Caudate nucleus (tissue), 63 donors: ENCODE measurements at places on chromosomes 2 and 18.
A peak's percentile ranks its signal among the peaks of the same experiment; 100 is the strongest.

GRCh38 chr2:238369591-238370040, 49.3 kb downstream of the TRAF3IP1 start:
- no peak for DNase-seq

GRCh38 chr18:24491927-24492834, 31.7 kb downstream of the HRH4 start:
- DNase-seq: no peak

- DNase-seq: no peak
Measured at GRCh38 chr18:35775887-35776286, 194.3 kb downstream of the GALNT1 start.

DNA sequence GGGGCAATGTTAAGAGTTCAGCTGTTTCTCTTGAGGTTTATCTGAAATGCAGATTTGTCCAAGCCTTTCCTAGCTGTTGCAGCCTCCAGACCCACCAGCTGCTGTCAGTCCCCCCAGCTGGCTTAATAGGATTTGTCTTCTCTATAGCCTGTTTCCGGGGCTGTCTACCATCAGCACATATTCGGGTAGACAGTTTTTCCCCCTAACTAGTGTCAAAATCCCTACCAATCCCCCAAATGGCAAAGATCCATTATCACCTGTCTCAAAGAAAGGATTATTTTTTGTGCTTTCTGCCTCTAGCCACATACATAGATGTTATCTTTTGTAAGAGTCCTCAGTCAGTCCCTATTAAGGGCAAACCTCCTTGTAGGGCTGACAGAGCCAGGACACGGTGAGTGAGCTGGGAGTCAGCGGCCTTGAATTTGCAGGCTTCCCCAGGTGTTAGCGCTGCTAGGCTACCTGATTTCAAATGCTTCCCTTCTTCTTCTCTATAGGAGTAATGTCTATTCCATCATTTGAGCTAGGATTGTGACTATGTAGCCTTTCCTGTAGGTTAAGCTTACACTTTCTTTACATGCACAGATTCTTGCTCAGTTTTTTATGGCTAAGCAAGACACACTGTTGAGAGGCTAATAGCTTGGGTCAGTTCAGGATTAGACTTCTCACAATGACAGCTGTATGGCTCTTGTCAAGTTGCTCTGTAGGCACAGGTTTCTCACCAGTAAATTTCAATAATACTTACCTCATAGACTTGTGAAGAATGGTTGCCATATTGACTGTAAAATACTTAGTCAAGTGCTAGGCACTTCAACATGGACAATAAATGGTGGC, 171.1 kb upstream of the UNC80 start:
- no peak for DNase-seq

DNA sequence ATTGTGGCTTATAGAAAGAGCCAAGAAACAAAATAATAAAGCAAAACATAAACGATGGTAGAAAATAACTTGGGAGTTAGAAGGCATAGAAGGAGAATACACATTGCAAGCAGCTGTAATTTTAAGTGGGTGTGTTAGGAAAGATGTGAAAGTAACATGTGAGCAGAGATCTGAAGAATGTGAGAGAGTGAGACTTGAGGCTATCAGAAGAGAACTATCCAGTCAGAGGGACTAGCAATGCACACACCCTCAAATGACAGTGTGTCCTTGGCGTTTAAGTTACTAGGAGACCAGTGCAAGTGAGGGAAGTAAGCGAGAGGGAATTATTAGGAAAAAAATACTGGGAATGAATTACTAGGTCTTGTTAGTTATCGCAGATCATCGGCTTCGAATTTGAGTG, 304.9 kb downstream of the DSEL start:
- DNase-seq: no peak

GRCh38 chr2:230589025-230589424, 123.6 kb upstream of the CAB39 start:
- no peak for DNase-seq

GRCh38 chr2:212845941-212846340, 305.5 kb downstream of the IKZF2 start:
- DNase-seq: no peak

DNA sequence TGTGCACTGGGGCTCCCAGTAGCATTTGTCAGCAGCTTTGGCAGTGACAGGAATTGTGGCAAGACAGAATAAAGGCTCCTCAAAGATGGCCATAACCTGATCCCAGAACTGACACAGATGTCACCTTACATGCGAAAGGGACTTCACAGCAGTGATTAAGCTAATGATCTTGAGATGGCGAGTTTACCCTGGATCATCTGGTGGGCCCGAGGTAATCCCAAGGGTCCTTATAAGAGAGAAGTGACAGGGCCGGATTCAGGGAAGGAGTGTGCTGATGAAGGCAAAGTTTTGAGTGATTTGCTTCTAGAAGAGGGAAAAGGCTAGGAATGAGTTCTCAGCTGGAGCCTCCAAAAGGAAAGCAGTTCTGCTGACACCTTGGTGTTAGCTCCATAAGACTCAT, 333.9 kb downstream of the LPIN1 start:
- DNase-seq: no peak

GRCh38 chr2:30147715-30148610, 1.2 kb downstream of the YPEL5 start:
- DNase-seq: peak; percentile 27

DNA sequence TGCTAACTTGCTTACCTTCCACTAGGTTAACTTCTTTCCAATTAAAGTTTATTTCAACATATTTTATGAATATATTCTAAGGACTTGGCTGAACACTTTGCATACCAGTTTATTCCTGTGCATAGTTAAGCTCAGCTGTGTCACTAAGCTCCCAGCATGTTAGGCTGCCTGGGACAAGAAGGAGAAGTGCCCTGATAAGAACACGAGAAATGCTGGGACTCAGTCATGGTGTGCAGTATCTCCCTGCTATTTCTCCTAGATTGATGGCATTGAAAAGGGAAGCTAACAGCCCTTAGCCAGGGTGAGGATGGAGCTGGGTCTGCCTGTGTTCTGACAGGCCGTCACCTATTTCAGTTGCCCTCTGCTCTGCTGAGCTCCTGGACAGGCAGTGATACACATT, 164.3 kb downstream of the TRABD2A start:
- DNase-seq: no peak

DNA sequence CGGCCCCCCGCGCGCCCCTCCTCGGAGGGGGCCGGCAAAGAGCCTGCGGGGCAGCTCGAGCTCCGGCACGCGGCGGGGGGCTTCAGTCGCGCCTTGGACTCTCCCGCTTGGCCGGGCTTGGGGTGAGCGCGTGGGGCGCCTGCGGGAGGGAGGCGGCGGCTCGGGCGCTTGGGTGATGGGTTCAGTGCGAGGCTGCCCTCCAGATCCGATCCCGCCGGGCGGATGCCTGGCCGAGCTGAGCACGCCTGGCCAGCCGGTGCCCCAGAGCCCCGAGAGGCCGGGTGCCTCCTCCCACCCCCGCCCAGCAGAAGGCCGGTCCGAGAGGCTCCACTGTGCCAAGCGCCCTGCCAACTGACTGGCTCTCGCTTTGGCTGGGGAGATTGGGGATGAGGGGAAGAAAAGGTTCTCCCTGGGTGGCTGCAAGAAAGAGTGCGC, 273 bp upstream of the NXPH2 start:
- DNase-seq: no peak

GRCh38 chr2:207515671-207516070, 14.1 kb upstream of the CREB1 start:
- DNase-seq: no peak

DNA sequence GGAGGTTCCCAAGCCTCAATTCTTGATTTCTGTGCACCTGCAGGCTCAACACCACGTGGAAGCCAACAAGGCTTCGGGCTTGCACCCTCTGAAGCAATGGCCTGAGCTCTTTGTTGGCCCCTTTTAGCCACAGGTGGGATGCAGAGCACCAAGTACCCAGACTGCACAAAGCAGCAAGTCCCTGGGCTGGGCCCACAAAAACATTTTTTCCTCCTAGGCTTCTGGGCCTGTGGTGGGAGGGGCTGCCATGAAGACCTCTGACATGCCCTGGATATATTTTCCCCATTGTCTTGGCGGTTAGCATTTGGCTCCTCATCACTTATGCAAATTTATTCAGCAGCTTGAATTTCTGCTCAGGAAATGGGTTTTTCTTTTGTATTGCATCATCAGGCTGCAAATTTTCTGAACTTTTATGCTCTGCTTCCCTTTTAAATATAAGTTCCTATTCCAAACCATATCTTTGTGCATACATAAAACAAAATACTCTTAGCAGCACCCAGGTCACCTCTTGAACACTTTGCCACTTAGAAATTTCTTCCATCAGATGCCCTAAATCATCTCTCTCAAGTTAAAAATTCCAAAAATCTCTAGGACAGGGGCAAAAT, 9.0 kb upstream of the MATN3 start:
- no peak for DNase-seq

DNA sequence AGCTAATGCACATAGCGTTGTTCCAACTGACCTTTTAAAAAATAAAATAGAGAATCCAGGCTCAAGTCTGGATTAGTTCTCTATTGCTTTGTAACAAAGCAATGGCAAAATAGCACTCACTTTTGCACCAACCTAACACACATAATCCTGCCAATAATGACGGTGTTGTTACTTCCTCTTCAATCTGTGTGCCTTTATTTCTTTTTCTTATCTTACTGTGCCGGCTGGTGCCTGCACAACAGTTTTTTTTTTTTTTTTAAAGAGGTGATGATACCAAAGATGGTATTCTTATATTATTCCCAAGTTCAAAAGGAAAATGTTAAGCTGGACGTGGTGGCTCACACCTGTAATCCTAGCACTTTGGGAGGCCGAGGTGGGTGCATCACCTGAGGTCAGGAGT, 3.4 kb downstream of the PLB1 start:
- DNase-seq: no peak

- DNase-seq: no peak
Measured at GRCh38 chr2:30636311-30636710, 170.9 kb downstream of the CAPN13 start.

DNA sequence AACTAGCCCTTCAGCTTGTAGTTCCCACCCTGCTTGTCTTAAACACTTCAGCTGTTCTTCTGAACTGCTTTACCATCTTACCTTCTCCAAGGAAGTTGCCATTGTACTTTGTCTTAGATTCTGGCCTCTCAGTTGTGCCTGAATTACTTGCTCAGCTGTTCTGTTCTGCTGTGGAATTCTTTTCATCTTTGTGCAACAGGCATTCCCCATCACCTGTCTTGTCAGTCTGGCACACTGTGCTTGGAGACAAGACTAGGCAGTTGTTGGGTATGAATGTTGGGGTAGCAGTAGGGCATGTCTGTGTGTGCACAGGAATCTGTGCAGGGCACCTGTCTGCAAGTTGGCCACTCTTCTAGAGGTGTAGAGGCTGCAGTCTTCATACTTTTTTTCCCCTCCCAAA, 38.7 kb downstream of the PHLPP1 start:
- no peak for DNase-seq

- no peak for DNase-seq
Measured at GRCh38 chr2:181554061-181554830, 97.1 kb downstream of the ITGA4 start.

GRCh38 chr18:79678665-79679551, 695 bp upstream of the CTDP1 start:
- DNase-seq: peak; percentile 99

GRCh38 chr18:48826806-48827205, 124.0 kb downstream of the SMAD7 start:
- no peak for DNase-seq

DNA sequence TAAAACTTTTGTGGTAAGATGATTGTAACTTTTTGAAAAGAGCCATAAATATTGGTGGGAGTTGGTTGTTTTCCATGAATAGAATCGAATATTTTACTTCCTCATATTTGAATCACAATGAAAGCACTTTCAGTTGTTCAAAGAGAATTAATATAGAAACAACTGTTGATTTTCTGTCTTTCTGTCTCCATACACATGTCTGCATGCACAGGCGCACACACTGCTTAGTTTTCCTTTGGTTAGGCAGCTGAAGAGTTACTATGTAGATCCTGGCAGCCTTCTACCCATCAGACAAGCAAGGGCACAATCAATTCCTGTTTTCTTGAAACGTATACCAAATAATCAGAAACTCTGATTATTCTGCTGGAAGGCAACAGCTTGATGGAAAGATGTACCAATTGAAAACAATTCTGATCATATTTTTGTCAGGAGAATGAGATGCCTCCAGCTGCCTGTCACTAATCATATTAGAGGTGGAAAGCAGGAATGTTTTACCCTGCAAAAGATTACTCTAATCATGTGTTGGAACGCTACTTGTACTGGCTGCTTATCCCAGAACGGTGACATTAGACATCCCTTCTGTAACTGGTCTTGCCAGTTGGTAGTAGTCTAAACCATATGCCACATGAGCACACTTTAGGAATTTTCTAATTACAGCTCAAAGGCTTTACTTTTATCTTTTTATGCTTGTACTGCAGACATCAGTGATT, 24.0 kb downstream of the SPATS2L start:
- no peak for DNase-seq

DNA sequence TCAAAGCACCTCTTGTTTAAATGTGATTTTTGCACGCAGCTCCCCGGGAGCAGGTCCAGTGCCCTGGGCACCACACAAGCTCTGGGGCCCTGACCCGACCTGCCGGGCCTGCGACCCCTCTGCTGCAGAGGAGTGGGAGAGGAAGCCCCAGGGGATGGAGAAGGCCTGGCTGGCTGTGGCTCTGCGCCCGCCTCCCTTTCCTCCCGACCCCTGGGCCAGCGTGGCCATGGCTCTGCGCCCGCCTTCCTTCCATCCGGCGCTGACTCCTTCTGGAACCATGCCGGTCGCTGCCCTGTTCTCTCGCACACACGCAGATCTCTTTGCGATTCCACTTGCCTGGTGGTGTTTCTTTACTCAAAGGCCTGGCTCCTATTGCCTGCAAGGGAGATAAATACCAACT, 166.5 kb upstream of the SALL3 start:
- no peak for DNase-seq

GRCh38 chr2:40332191-40332826, 119.6 kb downstream of the SLC8A1 start:
- no peak for DNase-seq

- no peak for DNase-seq
Measured at GRCh38 chr2:166167449-166167848, 39.6 kb upstream of the SCN1A start.

DNA sequence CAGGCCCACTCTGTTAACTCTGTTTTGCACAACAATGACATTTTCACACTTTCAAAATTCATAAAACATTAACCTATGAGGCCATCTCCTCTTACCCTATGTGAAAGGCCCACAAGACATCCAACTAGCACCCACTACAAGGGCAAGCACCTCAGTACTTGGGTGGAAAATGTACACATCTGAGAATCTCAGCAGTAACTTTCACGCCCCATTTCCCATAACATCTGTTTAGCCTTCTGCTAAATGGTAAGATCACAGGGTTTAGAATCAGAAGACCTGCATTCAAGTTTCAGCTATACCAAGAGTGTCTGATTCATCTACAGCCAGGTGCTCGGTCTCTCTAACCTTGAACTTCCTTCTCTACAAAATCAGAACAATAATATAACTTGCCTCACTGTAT, 89.2 kb downstream of the SP100 start:
- no peak for DNase-seq

DNA sequence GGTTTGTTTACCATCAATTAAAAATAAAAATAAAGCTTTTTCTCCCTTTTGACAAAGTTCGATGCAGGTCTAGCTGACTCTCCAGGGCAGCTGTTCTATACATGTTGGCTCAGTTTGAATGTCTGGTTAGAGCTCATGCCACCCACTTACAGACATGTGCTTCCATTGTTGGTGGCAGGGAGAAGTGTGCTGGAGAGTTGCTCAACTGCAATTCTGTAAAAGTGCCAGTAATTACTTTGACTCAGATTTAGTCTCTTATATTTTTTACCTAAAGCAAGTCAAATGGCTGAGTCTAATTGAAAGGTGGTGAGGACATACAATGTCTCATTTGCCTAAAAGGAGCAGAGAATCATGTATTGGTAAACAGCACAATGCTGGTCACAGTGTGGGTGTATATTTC, 609.1 kb upstream of the SYT4 start:
- DNase-seq: no peak
